ENCODE measurements at places on chromosomes 2 and 18.

GRCh38 chr2:241136191-241136590 is 13.1 kb downstream of the PASK start:
- no peak for DNase-seq

DNA sequence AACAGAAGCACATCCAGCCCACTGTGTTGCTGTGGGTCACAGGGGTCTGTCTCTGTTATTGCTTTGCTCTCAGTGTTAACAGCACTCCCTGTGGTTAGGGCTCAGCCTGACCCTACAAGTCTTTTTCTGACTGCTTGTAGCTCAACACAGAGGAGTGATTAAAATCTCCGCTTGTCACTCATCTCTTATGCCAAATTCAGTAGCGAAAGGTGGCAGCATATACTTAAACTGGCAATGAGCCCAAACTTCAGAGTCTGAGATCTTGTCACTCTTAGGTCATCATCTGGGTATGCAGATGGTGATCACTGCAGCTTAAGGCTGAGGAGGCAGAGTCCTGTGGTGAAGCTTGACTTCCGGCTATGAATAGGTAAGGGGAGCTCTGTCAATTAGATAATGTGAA is 63.3 kb upstream of the CSRNP3 start:
- DNase-seq, result no peak

GRCh38 chr2:43537137-43537536 is 58.7 kb downstream of the THADA start:
- no peak for DNase-seq

DNA sequence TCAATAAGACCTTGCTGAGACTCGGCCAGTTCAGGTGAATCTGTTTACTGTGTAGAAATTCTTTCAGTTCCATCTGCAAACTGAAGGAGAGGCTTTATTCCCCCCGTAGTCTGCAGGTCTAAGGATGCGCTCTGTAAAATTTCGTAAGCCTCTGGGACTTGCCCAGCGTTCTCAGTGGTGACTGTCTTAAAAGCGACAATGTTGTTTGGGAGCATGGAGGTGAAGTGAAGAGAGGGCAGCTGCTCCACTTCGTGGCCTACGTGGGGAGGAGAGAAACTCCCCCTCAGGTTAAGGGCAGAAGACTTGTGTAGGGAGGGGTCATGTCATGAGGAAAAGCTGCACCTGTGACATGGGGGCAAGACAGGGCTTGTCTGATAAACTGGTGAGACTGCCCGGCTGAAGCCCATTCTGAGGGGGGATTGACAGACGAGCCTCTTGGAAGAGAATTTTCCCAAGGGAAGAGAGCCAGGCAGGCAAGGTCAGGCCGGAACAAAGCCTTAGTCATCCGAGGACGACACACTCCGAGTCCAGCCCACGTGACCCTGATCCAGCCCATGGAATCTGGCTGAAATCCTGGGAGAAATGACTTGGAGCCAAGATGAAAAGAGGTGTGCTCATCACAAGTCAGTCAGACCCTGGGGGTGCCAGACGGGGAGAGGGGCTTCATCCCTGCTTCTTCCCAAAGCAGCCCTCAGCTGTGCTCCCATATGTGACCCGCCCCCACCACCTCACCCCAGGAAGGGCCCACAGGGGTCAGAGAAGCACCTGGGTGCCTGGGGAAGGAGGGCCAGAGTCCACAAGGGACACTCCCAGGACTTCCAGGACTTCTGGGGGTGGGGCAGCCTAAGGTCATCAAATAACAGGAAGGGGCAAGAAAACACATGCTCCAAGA is 88.5 kb upstream of the SH3BP4 start:
- DNase-seq, result peak; percentile 46

DNA sequence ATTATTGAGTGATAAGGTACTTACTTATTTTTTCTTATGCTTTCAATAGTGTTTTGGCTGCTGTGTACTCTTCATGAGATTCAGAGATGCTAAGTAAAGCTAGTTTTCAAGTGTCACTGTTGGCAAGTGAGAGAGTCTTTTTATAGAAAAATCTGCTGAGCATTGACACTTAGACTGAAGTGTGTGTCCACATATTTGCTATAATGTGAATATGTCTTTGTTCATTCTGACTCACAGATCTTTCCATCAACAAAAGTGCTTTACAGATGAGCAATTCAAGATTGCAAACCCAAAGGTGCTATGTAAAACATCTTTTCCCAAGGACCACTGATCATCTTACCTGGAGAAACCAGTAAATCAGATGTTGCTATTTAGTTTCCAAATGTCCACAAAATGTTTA is 410.6 kb upstream of the FIGN start:
- DNase-seq, result no peak

DNA sequence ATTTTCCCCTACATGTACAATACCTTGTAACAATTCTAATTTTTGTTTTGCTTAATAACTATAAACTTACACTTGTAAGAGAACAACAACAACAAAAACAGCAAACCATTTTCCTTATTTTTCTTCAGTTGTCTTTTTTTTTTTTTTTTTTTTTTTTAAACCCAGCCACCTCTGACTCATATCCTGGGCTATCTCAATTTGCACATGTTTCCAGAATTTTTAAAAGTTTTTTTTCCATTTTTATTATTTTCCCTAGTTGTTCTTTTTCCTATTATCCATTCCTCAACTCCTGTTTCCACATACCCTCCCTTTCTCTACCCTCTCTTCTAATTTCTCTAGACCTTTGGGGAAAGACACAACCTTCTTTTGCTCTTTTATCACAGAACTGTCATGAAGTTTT is 112.5 kb downstream of the EFEMP1 start:
- no peak for DNase-seq

DNA sequence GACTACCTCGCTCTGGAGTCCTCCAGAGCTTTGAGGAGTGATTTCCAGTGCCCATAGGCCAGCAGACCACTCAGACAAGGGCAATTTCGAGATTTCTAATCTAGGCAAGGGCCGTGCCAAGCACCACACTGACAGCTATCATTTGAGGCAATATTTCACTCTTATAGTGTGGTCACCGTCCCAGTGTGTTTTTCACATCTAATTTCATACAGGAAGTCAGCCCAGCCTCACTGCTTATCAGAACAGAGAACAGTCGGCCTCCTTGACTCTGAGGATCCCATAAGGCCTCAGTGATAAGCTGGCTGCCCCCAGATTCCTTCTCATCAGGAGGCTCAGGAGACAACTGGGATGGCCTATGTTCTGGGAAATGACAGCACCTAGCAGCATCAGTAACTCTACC is 581 bp downstream of the CAPN14 start:
- DNase-seq, result no peak

- no peak for DNase-seq
Measured at GRCh38 chr2:169562519-169562918, 11.1 kb downstream of the FASTKD1 start.

DNA sequence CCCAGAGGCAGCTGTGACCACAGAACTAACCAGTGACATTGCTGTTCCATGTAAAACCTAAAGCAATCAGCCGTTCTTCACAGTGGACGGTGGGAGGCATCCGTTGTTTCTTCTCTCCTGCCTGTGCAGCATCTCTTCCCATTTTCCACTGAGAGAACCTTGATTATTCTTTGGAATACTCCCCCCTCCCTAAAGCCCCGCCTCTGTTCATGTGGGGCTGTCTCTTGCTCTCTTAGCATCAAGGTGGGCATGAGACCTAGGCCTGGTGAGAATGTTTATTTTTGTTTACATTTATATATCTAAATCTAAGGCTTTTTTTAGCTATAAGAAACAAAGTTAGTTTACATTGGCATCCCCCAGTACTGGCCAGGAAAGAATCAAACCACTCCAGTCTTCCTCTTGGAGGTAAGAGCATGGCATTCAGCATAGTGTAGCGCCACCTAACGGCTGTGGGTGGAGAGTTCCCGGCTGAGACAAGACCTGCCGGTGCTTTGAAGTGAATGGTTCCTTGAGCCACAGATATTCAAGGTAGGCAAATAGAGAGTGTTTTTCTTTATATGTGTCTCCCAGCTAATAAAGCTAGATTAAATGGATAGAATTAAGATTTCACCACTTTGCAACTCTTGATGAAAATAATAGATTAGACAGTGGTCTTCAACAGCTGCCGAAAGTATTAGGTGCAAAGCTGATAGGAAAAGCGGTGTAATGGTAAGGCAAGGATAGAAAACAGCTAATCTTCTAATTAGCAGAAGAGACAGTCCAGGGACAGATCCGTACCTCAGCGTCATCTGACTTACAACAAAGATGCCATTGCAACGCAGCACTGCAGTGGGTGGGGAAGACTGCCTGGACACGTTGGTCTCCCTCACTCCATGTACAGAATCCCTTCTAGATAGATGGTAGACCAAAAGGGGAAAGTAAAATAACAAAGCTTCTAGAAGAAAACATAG is 219.6 kb upstream of the RAB12 start:
- DNase-seq, result peak; percentile 62

DNA sequence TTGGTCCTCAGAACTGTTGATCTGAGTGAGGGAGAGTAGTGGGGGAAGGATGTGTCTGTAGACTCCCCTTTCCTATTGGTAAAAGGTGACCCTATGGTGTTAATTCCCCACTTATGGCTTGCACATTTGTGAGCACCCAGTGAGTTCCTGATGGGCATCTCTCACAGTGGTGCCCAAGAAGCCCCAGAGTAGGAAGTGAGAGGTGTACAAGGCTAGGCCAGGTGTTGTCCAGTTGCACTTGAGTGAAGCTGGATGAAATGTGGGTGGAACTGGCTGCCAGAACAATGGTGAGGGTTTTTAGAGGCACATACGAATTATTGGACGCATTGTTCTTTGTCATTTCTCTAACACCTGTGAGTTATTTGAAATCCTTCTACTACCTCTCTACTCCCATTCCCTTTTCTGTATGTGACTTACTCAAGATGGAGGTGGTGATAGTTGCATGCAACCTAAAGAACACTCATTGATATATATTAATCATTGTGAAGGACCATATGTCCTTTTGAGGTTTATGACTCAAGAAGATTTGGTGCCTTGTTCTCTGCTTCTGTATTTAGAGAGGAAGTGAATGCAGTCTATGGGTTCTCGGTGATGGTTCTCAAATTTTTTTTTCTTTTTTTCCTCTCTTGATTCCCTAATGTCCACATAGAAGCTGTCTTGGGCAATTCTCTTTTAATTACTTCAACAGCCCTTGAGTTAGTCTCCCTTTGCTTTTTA is 162.7 kb downstream of the FSHR start:
- no peak for DNase-seq

- no peak for DNase-seq
Measured at GRCh38 chr18:23852236-23853045, 162.1 kb upstream of the TTC39C start.

- DNase-seq, result no peak
Measured at GRCh38 chr2:11777066-11777782, 30.8 kb downstream of the LPIN1 start.

DNA sequence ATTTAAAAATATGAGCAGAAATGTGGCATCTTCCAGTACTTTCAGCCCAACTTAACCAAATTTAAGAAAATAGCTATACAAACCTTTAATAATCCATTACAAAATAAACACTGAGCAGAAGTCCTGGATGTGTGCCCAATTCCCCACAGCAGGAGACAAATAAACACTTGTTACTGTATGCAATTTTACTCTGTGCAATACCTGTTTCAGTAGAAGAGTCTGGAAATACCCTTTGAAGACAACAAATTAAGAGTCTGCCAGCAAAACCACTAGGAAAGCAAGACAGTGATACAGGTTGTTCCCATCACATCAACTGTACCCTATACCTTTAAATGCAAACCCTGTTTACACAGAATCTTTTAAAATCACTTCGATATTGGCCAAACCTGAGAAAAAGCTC is 41.4 kb upstream of the RNU4ATAC start:
- DNase-seq, result no peak

DNA sequence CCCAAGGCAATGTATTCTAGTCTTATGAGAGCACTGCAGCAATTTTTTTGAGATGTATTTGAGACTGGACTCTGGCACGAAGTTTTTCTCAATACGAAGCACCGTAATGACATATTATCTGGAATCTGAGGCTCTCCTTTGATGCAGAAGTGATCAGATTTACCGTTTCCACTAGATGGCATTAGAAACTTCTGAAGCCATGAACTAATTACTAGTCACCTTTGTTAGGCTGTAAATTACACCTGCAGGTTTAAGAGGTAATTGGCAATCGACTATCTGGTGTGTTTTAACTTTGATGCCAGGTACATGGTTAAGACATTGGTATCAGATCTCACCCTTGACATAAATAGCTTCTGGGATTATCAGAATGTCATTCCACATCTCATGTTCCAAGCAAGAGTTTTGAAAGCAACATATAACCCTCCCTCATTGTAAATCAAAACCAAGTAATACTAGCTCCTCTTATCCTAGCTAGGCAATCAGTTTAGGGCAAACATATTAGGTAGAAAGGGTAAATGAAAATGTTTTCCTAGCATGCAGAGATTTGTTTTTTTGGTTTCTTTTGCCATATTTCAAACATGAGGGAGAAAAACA is 254.6 kb upstream of the SPRED2 start:
- DNase-seq, result no peak

GRCh38 chr2:189549449-189549832 is 31.1 kb downstream of the SLC40A1 start:
- no peak for DNase-seq

GRCh38 chr2:23658466-23658942 is 268.4 kb downstream of the ATAD2B start:
- peak; percentile 48 for DNase-seq
